ENCODE measurements at places on chromosomes 3 and 15.

- DNase-seq = no peak
These were observed 214.2 kb downstream of the MEIS2 start for GRCh38 chr15:36886191-36886590.

DNA sequence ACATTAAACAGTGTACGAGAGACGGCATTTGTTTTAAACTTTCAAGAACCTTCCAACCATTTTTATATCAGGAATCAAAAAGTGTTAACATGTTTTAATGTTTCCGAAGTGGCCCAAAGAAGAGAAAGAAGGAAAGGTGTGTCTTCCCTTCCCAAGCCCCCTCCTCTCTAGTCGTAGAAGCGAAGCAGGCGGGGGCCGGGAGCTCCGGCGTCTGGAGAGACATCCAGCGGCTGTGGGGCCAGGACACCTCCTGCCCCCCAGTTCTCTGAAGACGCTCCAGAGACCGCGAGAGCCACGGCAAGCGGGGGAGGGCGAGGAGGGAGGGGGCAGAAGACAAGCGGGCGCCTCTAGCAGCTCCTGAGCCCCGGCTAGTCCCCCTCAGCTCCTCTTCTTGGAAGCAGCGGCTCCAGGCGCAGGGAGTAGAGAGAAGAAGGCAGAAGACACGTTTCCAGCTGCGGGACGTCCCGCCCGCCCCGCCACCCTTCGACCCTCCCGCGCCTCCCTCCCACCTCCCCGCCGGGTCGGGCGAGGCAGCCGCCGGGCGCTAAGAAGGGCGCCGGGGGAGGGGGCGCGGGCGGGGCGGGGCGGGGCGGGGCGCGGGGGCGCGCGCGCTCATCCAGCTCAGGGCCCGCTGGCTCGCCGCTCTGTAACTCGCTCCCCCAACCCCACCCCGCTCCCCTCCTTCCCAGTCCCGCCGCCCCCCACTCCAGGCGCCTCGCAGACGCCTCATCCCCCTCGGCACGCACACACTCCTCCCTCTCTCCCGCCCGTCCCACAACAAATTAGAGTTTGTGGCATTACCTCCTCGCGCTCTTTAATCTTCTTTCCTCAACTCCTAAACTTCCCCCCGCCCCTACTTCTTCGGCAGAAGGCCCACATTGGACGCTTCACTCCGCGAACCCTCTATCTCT lies at the start of gene ZBTB20:
ZBTB20 (minus strand) TSS at position 871 of the 911 bp plus-strand sequence.
- DNase-seq = no peak

GRCh38 chr3:187700249-187700648 lies 2.1 kb downstream of the RTP2 start:
- no peak for DNase-seq

DNA sequence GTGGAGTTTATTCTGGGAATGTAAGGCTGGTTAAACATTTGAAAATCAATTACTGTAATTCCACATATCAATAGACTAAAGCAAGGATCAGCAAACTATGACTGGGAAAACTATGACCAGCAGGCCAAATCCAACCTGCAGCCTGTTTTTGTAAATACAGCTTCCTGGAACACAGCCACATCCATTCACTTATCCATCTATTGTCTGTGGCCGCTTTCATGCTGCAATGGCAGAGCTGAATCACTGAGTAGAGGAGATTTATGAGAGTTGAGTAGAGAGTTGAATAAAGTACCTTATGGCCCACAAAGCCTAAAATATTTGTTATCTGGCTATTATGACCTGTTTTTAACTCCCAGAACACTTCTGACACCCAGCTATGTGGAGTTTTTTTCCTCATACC lies 12.2 kb downstream of the MYLK start:
- DNase-seq = no peak

DNA sequence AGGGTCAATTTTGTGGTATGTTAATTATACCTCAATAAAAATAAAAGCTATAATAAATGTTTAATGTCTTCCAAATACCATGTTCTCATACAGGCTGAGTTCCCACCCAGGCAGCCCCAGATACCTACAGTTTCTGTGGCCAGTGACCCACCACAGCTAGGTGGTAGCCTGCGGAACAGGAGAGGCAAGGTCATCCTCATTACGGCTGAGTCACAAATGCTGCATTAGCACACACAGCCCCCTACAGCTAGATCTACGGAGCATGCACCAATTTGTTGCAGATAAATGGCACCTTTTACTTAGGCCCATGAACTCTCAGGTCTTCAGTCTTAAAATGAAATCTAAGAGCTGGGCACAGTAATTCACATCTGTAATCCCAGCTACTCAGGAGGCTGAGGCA lies 5.1 kb downstream of the SPATA12 start:
- DNase-seq = no peak

- DNase-seq = no peak
These were observed 365.1 kb upstream of the SLCO3A1 start for GRCh38 chr15:91488452-91488851.

DNA sequence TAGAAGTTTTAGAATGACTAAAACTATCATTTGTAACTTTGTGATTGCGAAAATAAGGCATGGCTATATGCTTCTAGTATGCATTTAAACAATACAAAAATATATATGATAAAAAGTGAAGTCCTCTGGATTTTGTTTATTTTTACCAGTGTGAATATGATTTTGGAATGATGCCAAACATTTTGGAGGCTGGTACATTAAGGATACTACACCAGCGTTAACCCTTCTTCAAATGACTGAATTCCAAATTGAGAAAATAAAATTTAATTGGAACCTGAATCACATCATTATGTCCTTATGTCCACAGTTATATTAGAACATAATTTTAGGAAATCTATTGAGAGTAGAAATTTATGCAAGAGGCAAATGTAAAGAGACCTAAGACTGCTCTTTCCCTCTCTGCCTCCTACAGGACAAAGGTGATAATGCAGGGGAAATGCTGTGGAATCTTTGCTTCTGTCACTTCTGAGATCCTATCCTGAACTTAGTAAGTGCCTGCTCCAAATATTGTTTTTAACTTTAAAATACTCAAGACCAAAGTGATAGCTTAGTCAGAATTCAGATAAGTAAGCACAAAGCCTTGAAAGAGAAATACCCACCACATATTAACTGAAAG lies 121.1 kb upstream of the NANOGP8 start:
- no peak for DNase-seq

DNA sequence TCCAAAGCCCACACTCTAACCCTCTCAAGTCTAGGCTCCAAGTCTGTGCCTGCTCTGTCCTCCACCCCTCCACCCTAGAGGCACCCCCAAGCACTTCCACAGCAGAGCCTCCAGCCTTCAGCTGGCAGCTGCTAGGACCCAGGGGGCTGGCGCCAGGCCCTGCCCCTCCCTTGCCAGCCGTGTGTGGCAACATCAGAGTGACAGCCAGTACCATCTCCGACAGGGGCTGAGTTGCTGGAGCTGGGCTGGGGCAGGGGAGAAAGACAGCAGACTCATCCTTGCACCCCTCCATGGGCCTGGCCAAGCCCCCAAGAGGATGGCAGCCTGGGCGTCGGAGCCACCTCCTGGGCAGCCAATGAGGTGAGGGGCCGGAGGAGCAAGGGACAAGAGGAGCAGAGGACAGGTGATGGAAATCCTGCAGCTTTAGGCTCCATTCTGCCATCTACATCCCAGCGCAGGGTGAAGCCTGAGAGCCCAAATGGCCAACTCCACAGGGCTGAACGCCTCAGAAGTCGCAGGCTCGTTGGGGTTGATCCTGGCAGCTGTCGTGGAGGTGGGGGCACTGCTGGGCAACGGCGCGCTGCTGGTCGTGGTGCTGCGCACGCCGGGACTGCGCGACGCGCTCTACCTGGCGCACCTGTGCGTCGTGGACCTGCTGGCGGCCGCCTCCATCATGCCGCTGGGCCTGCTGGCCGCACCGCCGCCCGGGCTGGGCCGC lies at the start of gene GPR62:
GPR62 (plus strand) TSS at position 207 of the 718 bp plus-strand sequence; CDS start at position 479, 272 bp downstream.
- DNase-seq = no peak

DNA sequence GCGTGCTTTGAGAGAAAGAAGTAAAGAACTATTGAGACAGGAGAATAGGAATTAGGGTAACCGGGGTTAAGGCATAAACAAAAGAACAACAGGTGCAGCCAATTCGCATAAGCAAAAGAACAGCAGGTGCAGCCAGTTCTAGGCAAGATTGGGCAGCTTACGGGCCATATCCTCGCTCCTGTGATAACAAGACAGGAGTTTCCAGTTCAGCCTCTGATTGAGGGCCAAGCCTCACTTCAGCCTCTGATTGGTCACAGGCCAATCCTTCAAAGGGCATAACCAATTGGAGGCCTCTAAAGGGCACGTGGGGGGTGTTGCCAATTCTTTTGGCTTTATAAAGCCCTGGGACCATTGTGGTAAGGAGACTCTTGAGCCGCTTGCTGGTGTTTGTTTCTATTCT lies 143.5 kb downstream of the GADL1 start:
- DNase-seq = no peak

GRCh38 chr3:195563317-195563716 lies 20.2 kb upstream of the PPP1R2 start:
- no peak for DNase-seq

- DNase-seq = no peak
These were observed 226.6 kb upstream of the AZI2 start for GRCh38 chr3:28575100-28575745.

GRCh38 chr3:114626751-114627150 lies 332.9 kb downstream of the TIGIT start:
- no peak for DNase-seq

- no peak for DNase-seq
These were observed 470.5 kb upstream of the UBE2E2 start for GRCh38 chr3:22732641-22733040.

Data from GM18507 (cell line).